CD4-positive, alpha-beta T cell treated with Interleukin-2 at 100 ng/mL for 4 hours (primary cell): ENCODE measurements at places on chromosomes 5 and 9.

DNA sequence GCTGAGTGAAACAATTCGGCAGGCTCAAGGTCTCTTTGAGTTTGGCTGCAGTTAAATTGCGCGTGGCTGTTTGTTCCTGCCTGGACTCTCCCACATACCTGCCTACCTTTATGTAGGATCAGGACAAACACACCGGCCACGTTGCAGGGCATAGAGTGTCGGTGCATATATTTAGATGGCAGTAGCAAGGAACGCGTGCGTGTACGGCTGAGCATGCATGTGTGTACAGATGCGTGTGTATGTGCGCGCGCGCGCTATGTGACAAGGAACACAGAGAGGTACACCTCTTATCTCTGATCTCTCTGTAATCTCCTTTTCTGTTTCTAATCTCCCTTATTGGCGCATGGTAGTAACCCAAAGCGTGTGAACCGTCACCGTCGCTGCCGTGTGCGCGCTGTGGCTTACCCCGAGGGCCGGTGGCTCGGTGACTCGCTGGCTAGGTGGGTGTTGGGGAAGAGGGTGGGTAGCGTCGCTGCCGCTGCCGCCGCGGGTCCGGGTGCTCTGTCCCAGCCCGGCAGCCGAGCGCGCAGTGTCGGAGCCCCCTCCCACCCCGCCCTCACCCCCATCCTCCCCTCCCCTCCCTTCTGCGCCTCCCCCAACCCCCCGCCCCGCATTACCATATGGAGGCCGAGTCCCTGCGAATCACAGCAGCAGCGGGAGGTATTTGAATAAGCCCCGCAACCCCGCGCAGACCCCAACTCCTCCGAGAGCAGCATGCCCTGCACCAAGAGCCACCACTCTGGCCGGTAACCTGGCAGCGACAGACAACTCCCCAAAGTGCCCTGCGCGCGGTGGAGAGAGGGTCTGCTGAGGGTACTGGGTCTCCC lies 204.8 kb downstream of the MEF2C start:
- DNase-seq: no peak

DNA sequence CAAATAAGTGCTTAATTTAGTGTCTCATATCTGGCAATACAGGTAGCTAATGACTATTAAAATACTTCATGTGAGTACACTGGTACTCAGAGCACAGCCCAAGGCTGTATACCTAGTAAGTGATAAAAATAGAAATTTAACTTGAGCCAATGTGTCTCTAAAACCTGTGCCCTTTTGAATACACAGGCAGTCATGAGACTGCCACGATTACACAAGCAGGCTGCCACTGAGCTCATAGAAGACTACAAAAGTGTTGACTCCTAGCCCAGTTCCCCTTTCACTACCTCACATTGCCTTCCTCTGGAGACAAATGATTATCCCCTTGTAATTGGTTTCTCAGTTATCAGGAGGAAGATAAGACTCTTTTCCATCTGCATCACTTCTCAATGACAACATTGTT lies 66.3 kb upstream of the PAPPA start:
- DNase-seq: no peak

DNA sequence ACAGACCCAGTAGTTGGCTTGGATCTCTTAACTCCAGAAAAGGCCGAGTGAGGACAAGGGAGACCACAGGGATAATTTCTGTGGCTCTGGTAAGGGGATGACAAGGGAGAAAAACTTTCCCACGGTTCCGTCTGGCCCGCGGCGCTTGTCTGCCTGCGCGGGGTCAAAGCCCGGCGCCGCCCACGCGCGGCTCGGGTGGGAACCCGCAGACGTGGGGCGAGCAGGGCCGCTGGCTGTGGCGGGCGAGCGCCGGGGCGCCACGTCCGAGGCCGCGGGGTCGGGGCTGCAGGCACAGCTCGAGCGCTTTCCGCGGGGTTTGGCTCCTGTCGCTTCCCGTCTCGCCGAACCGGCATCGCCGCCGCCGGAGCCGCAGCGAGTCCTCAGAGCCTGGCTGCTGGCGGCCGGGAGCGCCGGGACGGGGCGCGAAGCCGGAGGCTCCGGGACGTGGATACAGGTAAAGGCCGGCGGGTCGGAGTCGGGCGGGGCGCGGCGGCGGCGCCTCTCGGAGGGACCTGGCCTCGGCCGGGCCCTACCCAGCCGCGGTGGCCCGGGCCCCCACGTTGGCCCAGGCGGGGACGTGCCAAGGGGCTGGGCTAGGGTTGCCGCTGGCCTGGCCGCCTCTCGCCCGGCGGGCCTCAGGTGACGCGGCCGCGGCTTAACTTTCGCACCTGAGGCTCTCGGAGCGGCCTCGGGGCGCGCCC lies at the start of gene RNF180:
Gene RNF180 (plus strand): TSS at position 344 of the 701 bp plus-strand sequence. CDS start 34,965 bp downstream, outside the sequence.
- DNase-seq: no peak

GRCh38 chr9:114390952-114391351 lies 3.2 kb upstream of the AKNA start:
- DNase-seq: no peak

GRCh38 chr9:95211028-95211427 lies 106.5 kb downstream of the FANCC start:
- no peak for DNase-seq

GRCh38 chr9:133526721-133527321 lies 2.1 kb upstream of the MYMK start:
- DNase-seq: no peak

DNA sequence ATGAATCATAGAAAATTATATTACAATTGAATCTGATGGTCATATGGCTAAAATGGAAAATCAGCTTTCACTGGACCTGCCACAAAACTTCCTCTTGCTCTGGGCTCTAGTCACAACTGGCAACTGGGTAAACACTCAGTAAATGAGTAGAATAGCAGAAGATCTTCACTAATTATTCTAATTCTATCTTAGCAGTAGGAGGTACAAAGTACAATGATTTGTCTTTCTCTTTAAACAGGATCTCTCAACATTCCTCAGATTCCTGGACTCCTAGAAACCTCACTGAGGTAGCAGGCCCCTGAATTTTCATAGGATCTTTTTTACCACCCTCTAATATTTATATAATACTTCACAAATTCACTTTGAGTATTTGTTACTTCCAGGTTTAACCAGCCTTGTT lies 239.9 kb upstream of the SMARCA2 start:
- no peak for DNase-seq

- no peak for DNase-seq
These were observed 294.7 kb downstream of the NSG2 start for GRCh38 chr5:174340226-174340625.

GRCh38 chr9:132384376-132384775 lies 22.3 kb downstream of the TTF1 start:
- DNase-seq: no peak

- peak; percentile 80 for DNase-seq
These were observed 142.6 kb upstream of the LMX1B start for GRCh38 chr9:126471084-126471624.

DNA sequence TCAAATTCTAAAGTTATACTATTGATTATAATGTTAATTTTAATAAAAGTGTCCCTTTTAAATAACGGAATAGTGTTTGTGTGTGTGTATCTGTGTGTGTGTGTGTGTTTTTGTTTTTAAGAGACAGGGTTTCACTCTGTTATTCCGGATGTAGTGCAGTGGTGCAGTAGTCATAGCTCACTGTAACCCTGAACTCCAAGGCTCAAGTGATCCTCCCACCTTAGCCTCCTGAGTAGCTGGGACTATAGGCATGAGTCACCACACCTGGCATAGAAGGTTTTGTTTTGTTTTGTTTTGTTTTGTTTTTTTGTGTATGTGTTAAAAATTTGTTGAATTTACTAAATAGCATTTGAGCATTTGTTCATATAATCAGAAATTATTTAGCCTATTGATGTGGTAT lies 64.6 kb downstream of the YTHDC2 start:
- DNase-seq: no peak

DNA sequence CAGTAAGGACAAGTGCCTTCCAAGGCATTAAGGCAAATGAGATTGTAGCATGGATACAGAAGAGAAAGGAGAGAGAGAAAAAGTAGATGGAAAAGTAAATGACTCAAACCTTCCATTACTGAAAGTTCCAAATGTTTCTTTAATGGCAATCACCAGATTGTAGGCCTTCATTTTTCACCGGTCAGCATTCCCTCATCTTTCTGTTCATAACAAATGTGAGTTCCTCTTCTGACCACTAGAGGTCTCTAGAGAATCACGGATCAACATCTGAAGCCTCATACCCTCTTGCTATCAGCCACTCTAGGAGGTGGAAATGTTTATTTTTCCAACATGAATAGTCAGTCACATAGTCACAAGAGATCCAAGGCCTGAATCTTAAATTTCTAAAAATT lies 73.6 kb upstream of the RPS23 start:
- DNase-seq: peak; percentile 67

DNA sequence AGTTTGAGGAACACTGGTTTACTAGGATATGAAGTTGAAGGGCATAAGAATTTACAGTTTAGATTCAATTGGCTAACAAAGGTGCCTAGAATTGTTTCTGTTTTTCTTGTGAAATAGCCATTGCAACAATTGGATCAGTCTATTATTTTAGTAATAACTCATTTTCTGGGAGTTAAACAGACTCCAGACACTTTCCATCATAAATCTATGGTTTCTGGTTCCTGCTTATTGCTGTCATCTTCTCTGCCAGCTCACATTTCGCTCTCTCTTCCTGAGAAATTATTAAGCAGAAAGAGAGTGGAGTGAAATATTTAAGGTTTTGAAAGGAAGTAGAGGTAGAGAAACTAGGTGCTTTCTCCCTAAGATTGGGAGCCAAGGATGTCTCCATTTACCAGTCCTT lies 165.1 kb upstream of the PRR16 start:
- DNase-seq: no peak

DNA sequence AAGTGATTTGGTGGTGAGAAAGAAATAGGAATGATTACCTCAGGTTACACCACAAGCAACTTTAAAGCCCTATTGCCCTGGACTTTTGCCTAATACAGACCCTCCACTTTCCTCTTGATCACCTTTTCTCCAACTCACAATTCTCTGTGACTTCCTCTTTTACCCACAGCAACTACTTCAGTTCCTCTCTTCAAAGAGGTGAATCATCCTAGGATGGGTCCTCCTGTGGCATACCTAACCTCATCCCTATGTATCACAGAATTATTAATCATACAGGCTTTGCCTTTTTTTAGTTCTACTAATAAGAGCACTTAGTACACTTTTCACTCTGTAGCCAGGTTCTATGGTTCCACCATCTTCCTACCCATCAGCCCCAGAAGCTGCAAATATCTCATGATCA lies 19.6 kb upstream of the INSL6 start:
- DNase-seq: no peak

GRCh38 chr5:133675376-133676154 lies 63.2 kb upstream of the FSTL4 start:
- DNase-seq: no peak

- DNase-seq: no peak
These were observed 17.9 kb upstream of the SPINK4 start for GRCh38 chr9:33222031-33222430.

DNA sequence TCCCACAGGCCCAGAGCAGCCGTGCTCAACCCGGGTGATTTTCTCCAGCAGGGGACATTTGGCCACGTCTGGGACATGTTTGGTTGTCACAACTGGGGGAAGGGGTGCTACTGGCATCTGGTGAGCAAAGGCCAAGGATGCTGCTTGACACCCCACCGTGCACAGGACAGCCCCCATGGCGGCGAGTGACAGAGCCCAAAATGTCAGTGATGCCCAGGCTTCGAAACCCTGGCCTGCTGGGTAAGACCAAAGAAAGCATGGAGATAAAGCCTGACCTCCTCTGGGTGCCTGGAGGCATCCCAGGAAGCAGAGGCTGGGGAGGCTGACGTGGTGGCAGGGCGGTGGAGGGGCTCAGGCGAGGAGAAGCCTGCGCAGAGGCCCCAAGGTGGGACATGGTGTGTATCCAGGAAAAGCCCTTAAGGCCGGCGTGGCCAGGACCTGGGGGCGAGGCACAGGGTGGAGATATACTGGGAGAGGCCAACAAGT lies 66.4 kb downstream of the ZNF354C start:
- DNase-seq: no peak

- no peak for DNase-seq
These were observed 199.0 kb upstream of the ADAMTS16 start for GRCh38 chr5:4941161-4941560.

GRCh38 chr5:134411228-134411545 lies 494 bp downstream of the CDKN2AIPNL start:
- no peak for DNase-seq

DNA sequence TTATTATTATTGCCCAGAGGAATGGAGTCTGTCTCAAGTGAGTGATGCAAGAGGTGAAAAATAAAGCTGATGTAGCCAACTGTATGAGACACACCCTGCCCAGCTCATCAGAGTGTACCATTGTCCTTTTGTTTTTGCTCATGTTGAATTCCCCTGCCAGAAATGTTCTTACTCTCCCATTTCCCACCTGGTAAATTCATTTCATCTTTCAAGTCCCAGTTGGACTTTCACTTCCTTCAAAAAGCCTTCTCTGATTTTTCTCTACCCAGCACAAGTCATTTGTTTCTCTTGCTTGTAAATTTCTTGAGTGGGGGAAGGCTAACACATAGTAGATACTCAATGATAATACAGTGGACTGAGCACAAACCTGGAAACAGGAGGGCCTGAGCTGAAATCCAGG lies 394.5 kb upstream of the ZNF462 start:
- no peak for DNase-seq

GRCh38 chr5:116763987-116764866 lies 189.6 kb upstream of the SEMA6A start:
- no peak for DNase-seq

- DNase-seq: no peak
These were observed 188.8 kb upstream of the PAPPA start for GRCh38 chr9:115964710-115965347.

- DNase-seq: no peak
These were observed 45.4 kb downstream of the DMRT1 start for GRCh38 chr9:886886-887285.

DNA sequence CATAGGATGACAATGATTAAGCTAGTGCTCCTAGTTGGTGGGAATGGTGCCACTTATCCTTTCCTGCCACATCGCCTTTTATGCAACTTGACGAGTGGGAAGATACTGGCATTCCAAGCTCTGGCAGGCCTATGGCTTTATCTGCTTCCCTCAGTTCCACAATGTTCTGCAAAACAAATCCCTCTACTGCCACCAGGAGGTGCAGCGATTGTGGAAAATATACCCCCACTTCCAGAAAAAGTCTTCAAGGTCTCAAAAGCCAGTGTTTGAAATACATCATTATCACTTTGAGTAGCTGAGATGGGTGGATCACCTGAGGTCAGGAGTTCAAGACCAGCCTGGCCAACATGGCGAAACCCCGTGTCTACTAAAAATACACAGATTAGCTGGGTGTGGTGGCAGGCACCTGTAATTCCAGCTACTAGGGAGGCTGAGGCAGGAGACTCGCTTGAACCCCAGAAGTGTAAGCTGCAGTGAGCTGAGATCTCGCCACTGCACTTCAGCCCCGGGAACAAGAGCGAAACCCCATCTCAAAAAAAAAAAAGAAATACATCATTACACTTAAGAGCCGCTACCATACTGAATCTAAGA lies 3.4 kb downstream of the CLINT1 start:
- peak; percentile 13 for DNase-seq

DNA sequence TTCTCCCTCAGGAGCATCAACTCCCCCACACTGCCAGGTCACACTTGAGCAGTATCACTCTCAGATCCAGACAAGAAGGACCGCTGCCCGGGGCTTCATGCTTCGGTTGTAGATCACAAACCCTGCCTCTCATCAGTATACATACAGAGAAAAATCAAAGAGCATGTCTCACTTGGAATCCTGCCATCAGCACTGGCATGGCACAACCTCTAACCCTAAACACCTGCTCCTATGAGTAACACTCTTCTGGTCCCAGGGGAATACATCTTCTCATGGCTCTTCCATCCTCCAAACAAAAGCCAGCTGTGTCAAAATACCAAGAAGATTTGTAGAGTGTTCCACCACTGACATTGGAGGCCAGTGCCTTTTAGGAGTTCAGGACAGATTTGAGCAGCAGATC lies 84.8 kb upstream of the MIER3 start:
- no peak for DNase-seq
